Stimulated activated CD4-positive, alpha-beta T cell treated with anti-CD3 and anti-CD28 coated beads, TNF-alpha, amount 100 ng/mL, for 1 hour (primary cell): ENCODE measurements at places on chromosomes 2 and 18.

- no peak for DNase-seq
Observed at GRCh38 chr2:73133566-73134197, 20.9 kb upstream of the RAB11FIP5 start.

DNA sequence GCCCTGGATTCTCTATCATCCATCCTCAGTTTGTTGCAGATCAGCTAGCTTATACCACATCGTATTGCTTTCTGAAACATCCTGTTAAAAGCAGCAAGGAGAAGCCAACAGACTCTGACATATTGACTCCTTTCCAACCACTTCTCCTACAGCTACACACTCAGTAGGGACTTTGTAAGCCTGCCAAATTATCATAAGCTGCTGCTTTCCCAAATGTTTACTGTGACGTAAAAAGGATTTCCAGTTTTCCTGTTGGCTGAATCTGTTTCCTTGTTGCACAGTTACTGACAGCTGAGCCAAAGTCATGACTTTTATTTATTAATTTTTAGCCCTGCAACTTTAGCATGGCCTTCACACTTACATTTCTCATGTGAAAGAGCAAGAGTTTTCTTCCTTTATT lies 294.3 kb downstream of the KCNJ3 start:
- DNase-seq, result no peak

DNA sequence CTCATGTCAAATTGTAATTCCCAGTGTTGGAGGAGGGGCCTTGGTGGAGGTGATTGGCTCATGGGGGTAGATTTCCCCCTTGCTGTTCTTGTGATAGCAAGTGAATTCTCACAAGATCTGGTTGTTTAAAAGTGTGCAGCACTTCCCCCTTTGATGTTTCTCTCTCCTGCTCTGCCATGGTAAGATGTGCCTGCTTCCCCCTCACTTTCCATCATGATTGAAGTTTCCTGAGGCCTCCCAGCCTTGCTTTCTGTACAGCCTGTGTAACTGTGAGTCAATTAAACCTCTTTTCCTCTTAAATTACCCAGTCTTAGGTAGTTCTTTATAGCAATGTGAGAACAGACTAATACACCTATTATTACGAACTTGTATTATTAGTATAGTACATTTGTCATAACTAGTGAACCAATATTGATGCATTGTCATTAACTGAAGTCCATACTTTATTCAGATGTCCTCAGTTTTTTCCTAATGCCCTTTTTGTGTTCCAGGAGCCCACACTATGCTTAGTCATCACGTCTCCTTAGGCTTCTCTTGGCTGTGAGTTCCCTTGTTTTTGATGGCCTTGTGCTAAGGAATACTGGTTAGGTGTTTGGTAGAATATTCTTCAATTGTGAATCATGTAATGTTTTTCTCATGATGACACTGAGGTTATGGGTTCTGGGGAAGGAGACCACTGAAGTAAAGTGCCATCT lies 4.5 kb upstream of the MAP3K2 start:
- no peak for DNase-seq

DNA sequence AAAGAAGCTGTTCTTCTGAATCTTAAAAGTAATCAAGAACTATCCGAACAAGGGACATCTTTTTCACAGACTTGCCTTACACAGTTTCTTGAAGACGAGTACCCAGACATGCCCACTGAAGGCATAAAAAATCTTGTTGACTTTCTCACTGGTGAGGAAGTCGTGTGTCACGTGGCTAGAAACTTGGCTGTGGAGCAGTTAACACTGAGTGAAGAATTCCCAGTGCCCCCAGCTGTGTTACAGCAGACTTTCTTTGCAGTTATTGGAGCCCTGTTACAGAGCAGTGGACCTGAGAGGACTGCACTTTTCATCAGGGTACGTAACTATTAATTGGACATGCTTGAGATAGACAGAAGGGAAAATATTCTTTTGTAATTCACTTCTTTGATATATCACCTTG lies 2.4 kb downstream of the MRPL44 start:
- DNase-seq, result no peak

DNA sequence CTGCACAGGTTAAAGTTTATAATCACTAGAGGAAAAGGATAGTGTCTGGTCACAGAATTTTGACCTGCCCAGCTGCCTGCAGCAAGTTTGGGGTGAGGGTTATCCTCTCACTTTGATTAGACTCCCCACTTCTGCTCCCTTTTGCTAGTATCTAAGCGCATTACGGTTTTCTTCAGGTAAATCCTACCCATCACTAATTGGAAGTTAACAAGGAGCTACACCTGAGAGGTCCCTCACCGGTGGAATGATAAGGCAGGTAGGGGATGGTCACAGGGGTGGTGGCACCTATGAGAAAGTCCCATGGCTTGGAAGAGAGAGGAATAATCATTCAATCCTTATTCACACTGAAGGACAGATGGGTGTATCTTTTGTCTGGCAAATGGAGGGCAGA lies 7.6 kb downstream of the BCL2 start:
- DNase-seq, result no peak

DNA sequence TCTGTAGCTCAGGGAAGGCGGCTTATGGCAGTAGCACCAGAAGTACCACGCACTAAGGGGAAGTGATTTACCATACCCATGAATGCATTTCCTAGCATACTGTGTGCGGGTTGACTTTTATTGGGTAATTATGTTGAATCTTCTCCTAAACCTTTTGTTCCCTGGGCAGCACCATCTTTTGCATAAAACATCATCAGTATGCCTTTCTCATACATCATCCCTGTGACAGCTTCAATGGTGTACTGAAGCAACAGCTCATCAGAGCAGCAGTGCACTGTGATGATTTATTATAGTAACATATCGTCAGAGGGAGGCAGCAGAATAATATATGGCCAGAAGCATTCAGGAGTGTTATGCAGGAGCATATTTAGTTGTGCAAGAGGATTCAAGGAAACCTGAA lies 204.9 kb downstream of the CDH7 start:
- no peak for DNase-seq

DNA sequence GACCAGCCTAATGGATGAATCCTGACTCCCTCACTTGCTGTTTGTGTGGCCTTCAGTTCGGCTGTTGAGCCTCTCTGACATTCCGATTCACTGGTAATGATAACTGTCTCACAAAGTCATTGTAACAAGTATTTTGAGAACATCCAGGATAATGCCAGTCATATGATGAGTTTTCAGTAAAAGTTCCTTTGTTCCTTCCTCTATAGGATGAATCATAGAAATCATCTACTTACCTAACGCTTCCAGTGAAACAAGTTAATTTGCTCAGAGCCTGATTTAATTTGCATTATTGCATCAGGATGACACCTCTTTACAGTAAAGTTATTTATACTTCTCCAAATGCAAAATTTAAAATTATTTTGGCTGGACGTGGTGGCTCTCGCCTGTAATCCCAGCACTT lies 32.0 kb downstream of the RAB31 start:
- no peak for DNase-seq

- DNase-seq, result no peak
Observed at GRCh38 chr18:63951302-63951705, 2.2 kb downstream of the HMSD start.

GRCh38 chr2:129781749-129782632 lies 197.5 kb upstream of the RAB6C start:
- DNase-seq, result no peak

DNA sequence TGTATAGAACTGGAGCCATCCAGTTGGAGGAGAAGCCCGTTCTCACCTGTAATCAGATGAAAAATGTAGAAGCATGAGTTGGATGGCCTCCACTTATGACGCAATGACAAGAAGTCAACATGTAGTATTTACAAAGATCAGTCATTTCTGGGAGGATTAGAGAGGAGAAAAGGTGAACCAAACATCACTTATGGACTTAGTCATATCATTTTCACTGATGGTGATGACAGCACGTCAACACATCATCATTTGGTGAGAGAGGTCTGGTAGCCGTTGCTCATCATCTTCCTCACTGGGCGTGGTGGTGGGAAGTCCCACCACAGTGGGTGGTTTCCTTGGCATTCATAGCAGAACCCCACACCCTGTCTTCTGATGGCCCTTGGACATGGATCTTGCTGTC lies 264.2 kb upstream of the EPAS1 start:
- DNase-seq, result no peak

DNA sequence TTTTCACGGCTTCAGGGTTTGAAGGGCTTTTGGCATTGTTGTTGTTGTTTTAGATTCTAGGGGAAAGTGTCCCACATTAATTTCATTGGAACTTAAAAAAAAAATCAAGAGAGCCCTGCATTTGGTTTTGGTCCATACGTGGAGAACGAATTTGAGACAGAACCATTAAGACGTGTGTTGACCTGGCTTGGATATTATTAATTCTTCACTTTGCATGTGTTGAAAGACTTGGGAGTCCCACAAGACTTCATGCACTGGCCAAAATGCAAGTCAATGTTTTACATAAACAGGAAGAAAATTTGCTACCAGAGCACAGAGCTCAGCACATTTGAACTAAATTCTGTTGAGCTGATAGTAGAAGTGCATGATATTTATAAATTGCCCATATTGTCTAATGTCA lies 761.2 kb upstream of the ACVR2A start:
- no peak for DNase-seq
